Fibroblast of skin of left biceps (primary cell): ENCODE measurements at places on chromosomes 4 and X.

- DNase-seq: no peak
Observed at GRCh38 chrX:19089555-19090040, 32.7 kb downstream of the ADGRG2 start.

DNA sequence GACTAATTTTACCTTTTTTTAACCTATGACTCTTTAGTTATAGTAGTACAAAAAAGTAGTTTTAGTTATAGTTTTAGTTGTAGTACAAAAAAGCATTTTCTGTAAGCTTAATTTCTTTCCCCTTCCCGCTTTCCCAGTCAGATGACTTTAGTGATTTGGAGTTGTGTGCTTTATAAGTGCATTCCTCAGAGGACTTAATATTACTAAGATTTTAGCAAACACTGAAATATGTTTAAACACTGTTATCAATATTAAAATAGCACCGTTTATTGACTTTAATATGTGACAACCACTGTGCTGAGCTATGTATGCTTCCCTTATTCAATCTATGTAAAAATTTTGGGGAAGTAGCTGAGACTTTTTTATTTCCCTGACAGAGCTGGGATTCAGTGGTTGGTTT lies 22.8 kb downstream of the GUF1 start:
- DNase-seq: no peak

DNA sequence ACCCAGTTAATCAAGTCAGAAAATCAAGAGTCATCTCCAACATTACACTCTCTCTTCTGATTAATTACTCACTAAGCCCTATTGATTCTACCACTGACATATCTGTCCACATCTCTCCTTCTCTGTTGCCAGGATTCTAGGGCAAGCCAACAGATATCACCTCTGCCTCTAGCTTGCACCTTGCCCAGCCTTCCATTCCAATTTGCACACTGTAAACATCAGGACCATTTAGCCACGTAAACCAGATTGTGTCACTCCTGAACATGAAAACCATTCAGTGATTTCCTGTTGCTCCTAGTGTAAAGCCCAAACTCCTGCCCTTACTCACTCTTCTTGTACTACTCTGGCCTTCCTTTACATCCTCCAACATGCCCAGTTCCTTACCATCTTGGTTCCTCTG lies 68.0 kb upstream of the PLS3 start:
- DNase-seq: no peak

DNA sequence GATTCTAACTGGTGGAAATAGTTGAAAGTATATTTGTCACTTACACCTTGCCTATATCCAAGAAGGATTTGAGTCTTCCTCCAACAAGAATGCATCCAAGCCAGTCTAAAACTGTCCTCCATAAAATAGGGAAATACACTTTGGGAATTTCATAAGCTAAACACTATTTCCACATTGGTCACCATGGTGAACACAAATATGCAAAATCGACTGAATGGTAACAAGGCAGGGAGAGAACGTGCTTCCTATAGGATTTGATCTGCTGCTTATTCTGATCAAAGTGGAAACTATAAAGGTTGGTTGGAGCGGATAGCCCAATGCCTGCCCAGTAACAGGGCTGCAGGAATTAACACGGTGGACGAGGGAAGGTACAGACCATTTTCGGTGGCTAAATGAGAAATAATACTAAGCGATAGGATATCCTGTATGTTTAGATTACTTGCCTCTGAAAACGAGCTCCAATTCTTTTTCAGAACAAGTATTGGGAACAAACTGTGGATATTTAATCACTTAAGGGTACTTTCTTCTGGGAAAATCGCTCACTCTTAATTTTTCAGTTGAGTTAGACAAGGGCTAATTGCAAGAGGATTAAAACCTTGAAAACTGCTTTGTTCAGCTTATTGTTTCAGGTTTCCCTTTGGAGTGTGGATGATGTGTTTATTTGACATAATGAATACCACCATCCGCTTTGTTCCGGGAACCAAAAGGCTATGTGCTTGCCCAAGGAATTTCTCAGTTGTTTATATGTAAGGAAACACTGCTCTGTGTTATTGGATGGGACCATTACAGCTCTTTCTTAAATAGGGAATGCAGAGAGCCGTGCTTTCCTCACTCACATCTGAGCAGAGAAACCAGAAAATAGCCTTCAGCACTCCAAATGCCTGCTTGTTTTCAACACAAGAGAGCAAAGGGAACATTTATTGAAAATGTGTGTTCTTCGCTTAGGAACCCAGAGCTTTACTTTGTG lies 194.4 kb downstream of the CBR4 start:
- peak; percentile 47 for DNase-seq

- DNase-seq: no peak
Observed at GRCh38 chrX:153321381-153322124, at the start of gene PNMA6F. PNMA6F (minus strand) TSS chrX:153321767; CDS start chrX:153320674, 1,093 bp downstream.

DNA sequence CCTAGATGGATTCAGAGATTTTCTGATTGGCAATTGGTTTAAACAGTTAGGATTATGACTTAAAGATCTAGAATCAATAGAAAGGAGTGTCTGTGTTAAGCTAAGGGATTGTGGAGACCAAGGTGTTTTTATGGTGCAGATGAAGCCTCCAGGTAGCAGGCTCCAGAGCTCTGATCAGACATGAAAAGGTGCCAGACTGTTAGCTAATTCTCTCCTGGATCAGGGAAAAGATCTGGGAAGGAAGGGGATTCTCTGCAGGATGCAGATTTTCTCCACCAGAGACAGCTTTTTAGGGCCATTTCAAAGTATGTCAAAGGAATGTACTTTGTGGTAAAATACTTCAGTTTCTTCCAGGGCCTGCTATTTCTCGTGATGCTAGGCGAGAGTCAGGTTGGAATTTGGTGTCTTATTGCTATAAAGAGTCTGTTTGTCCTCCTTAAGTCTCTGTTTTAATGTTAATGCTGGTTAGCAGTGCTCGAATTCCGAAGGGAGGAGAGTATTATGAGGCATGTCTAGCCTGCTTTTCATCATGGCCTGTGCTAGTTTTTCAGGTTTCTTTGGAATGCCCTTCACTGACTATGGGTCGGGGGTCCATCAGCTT lies 12.0 kb upstream of the GPR78 start:
- no peak for DNase-seq

- no peak for DNase-seq
Observed at GRCh38 chr4:108396900-108397497, 223.4 kb upstream of the RPL34 start.

DNA sequence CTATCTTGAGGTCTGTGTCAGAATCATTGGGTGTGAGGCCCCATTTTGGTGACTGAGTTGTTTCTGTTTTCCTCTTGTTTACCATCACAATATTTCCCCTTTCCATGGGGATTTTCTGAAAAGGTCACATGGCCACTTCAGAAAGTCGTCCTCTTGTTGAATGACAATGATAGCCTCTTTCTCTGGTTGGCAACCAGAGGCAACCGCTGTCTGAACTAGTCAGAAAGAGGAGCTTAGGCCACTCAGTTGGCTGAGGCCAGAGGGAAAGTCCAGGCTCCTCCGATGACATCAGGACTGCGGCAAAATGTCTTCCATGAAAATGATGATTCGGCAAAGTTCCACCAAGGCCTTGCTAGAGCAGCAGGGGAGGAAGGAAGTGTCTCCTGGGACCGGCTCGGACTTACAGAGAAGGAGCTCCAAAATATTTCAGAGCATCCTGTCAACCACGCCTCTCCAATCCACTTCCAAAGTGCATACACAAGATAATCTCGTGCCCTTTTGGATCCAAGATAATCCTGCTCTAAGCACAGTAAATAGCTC lies 19.1 kb upstream of the RBM47 start:
- DNase-seq: no peak

DNA sequence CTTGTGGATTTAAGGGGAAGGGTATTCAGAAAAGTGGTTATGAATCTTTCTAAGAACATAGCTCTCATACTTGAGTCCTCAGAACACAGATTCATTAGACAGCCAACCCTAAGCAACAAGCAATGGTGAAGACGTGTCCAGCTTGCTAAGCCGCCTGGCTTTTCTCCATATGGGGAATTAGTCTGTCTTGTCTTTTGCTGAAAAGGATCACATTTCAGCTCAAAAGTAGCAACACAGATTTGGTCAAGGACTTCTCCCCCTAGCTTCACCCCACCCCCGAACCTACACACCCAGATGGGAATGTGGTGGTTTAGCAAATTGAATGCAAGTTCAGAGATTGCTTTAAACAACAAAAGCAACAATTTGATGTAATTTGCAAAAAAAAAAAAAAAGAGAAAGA lies 103.3 kb upstream of the RASGEF1B start:
- DNase-seq: no peak

DNA sequence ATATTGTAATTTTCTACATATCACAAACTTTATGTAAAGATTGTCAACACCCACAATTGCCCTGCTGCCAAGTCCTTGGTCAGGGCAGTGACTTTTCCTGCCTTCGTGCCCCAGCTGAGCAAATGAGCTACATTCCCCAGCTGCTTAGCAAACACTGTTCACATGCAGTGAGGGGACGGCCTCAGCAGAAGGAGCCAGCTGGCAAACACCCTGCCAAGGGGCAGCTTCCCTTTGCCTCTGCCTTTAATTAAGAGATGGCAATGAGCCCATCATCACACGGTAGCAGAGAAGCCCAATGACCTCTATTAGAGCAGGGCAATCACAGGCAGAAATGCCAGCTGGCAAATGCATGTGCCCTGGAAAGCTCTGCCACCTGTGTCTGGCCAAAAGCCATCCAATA lies 253.4 kb downstream of the EPHA5 start:
- no peak for DNase-seq

DNA sequence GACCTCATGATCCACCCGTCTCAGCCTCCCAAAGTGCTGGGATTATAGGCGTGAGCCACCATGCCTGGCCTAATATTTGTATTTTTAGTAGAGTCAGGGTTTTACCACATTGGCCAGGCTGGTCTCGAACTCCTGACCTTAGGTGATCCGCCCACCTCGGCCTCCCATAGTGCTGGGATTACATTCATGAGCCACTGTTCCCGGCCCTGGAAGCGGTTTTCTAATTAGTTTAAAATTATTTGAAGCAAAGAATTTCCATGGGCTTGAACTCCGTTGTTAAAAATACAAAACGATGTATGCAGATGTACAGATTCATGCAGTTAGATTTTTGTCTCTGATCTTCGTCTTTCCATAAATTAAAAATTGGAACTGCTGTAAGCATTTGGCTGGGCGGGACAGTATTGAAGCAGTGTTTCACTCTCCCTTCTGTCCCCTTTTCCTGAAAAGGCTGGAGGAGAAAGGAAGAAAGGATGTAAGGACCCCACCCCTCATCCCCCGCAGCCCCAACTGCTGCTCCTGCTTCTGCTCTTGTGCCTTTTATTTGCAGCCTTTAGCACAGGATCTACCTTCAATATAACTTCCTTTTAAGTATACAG lies 12.0 kb downstream of the TRAPPC11 start:
- no peak for DNase-seq

- DNase-seq: no peak
Observed at GRCh38 chr4:2781911-2782310, 11.0 kb upstream of the SH3BP2 start.

- DNase-seq: no peak
Observed at GRCh38 chr4:111228874-111229273, 606.0 kb upstream of the PITX2 start.

- no peak for DNase-seq
Observed at GRCh38 chr4:95193391-95194224, 355.2 kb downstream of the UNC5C start.

DNA sequence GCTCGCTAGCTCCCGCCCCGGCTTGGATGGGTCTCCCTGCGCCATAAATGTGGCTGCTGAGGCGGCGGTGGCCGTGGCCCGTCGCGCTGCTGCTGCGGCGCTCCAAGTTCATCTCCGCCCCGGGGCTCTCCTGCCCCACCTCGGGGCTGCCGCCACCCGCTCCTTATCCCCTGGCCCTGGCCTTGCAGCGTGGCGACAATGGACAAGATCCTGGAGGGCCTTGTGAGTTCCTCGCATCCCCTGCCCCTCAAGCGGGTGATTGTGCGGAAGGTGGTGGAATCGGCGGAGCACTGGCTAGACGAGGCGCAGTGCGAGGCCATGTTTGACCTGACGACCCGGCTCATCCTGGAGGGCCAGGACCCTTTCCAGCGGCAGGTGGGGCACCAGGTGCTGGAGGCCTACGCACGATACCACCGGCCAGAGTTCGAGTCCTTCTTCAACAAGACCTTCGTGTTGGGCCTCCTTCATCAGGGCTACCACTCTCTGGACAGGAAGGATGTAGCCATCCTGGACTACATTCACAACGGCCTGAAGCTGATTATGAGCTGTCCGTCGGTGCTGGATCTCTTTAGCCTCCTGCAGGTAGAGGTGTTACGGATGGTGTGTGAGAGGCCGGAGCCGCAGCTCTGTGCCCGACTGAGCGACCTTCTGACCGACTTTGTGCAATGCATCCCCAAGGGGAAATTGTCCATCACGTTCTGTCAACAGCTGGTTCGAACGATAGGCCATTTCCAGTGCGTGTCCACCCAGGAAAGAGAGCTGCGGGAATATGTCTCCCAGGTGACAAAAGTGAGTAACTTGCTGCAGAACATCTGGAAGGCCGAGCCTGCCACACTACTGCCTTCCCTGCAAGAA lies 763 bp downstream of the USP38 start:
- DNase-seq: no peak

DNA sequence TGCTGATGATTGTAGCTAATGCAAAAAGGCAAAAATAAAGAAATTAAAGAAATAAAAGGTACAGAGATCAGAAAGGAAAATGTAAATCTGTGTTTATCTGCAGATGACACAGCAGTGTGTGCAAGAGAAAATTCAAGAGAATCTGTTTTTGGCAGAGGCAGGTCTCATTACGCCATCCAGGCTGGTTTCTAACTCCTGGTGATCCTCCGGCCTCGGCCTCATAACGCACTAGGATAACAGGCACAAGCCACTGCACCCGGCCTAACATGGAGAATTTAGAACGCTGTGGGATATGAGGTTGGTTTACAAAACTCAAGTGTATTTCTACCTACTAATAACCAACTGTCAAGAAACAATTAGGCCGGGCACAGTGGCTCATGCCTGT lies 29.4 kb downstream of the CTBP1 start:
- DNase-seq: no peak

GRCh38 chrX:115339441-115340025 lies 50.0 kb downstream of the LUZP4 start:
- no peak for DNase-seq

GRCh38 chr4:15652841-15653240 lies 2.3 kb downstream of the FBXL5 start:
- DNase-seq: no peak

- no peak for DNase-seq
Observed at GRCh38 chr4:2937146-2937857, 25.9 kb downstream of the NOP14 start.

DNA sequence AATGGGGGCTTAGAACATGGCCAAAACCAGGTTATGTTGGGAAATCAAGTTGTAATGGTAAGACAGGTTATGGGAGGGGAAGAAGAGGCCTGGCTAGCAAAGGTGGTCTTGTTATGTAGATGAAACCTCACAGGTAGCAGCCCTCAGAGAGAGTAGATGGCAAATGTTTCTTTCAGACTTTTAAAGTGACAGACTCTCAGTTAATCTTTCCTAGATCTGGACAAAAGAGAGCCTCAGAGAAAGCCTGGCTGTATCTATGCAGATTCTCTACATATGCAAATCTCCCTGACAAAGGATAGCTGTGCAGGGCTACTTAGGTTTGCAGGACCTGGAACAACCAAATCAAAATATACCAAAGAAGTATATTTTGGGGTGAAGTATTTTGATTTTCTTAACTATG lies 284.1 kb upstream of the AMOT start:
- DNase-seq: no peak
